ENCODE measurements at places on chromosomes 6 and 20.

DNA sequence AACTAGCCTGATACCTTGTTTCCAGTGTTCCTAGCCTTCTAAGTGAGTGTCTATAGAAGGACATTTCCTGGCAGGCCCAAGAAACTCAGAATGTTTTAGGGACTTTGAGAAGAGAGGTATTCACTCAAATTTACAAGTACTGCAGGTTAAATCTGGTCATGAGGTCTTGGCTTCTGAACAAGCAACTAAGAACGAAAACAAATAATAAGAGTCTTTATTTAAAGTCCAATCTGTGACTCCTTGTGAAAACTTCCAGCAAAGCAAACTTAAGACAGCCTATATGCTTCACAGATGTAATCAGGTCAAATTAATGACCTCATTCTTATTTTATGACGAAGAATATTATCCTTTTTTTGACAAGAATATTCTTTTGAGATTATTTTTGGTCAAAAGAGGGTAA, 79.4 kb upstream of the PRSS16 start:
- no peak for DNase-seq

GRCh38 chr6:85644279-85644762, 1.6 kb upstream of the SYNCRIP start:
- no peak for DNase-seq

GRCh38 chr20:24436160-24436559, 33.3 kb upstream of the SYNDIG1 start:
- no peak for DNase-seq

- DNase-seq = no peak
These were observed 128.1 kb upstream of the STMND1 start for GRCh38 chr6:16973545-16974386.

DNA sequence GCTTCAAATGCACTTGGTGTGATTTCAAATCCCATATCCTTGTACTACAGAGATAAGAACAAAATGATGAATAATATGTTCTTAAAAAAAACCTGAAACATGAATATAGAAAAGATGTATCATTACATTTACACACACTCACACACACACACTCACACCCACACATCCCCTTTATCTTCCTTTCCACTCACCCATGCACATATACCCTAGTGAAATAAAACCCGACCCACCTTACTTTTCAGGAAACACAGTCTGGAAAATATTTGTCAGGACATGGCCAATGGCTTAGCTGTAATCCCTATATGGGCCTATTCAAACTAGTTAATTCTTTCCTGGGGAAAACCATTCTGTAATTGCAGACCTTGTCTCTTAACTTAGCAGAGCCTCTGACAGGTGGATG, 60.8 kb upstream of the EDN1 start:
- DNase-seq = no peak

DNA sequence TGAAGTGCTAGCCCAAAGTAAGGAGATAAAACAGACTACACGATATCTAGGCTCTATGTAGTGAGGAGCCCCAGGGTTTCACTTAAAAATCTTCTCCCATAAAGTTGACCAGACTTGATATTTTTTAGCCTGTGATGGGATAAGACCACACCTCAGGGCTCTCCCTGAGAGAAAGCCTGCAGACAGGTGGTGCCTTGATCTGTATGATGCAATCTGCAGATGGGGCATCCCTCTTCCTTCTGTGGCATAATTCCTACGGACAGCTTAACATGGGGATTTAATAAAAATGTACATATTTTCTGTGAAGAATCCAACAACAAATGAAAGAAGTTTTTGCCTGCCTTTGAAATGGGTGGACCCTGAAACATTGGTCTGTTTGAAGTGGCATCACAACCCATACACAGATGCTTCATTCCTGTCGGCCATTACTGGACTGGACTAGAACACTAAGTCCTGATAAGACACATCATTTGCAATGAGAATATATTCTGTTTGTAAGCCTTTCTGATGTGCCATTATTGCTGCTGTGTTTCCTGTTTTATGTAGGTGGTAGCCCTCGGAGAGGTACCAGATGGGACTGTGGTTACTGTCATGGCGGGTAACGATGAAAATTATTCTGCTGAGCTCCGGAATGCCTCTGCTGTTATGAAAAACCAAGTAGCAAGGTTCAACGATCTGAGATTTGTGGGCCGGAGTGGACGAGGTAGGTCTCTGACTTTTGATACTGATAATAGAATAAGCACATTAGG, 53.8 kb upstream of the SUPT3H start:
- DNase-seq = no peak

- no peak for DNase-seq
These were observed 11.8 kb downstream of the TMEM14B start for GRCh38 chr6:10759312-10759839.

DNA sequence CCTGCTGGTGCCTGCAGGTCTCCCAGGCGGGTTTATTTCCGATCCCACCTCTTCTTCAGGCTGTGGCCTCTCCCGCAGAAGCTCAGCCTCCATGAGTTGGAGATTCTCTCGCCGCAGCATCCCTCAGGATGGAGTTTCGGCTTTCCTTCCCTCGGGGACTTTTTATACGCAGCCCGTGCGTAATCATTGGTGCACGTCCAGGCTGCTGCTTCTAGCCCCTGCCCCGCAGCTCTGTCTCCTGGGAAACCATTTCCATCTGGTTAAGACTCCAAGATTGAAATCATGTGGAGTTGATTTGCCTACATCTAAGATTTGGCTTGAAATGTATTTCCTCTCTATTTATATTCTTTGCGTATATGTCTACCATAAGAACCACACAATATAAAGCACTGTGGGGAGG, 46.7 kb upstream of the CARMIL1 start:
- no peak for DNase-seq

DNA sequence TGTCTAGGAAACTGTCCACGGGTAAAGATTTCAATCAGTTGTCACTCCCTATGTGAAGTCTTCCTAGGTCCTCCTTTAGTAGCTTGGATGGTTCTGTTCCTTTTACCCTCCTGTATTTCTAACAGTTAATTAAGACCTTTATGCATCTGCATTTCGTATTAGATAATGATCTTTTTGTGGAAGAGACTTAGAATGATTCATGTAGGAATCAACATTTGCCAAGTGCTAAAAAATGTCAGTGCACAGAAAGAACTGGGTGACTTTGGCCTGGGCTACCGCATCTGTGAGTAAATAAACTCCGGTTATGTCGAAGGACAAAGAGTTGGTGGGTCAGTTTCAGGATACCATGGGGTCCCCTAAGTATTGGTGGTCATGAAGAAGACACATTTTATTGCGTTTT, 918.0 kb downstream of the TFAP2A start:
- DNase-seq = no peak

GRCh38 chr6:150987371-150987828, 121.9 kb downstream of the MTHFD1L start:
- DNase-seq = no peak

DNA sequence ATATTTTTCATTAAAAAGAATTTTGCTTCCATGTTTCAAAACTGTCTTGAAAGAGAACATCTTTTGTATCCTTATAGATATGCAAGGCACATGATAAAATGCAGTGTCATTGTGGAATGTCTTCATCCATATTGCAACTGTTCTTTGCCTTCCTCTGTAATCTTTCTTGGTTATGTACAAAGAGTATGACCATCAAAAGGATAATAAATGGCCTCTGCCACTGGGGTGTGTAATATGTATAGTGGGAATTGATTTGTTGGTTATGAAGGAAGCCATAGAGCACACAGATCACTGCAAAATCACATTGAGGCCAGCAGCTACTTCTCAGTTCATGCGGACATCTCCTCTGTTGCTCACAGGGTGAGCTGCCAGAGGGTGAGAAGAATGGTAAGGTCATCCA, 703.5 kb downstream of the TFAP2A start:
- DNase-seq = no peak

DNA sequence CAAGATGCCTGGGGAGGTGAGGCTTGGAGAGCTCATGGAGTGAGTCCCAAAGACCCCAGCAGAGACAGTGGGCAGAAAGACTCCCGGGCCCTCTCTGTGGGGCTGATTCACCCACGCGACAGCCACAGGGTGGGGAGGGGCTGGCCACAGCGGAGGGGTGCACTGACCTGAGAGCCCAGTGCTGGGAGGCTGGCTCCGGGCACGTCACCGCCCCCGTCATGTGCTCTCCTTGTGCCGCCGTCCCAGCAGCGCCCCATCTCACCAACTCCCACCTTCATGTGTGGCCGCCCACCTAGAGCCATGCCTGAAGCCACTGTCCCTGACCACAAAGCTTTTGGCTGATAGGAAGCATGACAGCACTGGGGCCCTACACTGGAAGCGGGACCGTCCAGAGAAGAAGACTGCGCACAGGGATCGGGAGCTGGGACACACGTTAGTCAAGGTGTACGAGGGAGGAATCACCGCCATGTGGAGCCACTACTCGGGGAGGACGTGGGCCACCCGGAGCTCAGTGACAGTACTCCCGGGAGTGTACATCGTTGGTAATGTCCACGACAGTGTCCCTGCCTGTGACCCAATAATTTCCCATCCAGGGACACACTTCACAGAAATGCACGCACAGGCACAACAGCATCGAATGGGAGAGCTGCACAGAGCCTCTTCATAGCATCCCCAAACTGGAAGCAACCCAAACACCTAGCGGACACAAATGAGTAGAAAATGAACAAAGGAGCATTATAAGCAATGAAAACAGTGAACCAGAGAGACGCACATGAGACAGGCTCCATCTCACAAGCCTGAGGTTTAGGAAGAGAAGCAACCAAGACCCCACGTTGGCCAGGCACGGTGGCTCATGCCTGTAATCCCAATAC, 28.4 kb upstream of the FOXC1 start:
- DNase-seq = no peak

DNA sequence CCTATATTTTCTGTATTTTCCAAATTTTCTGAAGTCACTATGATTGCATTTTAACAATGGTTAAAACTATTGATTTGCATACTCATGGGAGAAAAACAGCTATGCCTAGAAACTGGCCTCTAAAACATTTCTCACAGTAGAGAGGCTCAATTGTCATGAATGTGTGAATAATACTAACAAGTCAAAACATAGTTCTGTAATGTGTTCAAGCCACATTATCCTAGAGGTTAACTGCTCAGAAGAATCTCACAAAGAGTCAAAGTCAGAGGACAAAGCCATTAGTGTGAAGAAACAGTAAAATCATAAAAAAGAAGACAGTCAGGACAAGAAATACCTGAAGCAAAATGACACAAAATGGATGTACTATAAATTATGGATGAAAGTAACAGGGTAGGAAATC, 12.5 kb upstream of the ALDH8A1 start:
- no peak for DNase-seq

DNA sequence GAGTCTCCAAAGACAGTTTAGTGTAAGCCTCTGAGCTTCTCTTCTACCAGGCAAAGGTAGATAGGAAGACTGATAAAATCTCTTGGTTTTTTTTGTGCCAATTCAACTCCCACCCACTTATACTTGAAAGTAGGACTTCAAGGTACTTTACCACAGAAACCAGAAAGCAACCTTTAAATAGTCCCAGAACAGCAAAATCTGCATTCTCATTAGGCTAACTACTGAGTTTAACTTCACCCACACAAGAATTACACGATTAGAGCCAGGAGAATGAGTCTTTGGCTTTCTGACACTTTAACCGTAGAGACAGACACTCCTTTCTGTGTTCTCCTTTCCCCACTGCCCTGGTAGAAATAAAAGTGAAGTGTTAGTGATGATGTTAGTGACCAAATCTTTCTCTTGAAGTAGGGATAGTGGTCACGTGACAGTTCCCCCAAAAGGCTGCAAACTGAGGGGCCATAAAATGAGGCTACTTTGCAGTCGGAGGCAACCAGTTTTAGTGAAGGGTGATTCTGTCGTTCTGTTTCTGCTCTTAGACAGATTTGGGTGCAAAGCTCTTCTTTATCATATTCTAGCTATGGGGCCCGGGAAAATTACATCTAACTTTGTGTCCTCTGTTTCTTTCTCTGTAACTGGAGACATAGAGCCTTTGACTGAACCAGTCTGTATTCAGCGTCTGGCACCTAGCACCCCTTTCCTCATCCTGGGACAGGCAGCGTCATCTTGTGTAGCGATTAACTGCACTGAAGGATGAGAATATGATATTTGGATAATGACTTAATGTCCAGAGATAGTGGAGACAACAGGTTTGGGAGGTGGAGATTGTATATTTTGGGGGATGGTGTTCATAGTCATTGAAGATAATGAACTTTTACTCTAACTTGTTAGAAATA, 206.4 kb upstream of the CITED2 start:
- DNase-seq = no peak

- no peak for DNase-seq
These were observed 37.9 kb upstream of the FUCA2 start for GRCh38 chr6:143549221-143549948.

DNA sequence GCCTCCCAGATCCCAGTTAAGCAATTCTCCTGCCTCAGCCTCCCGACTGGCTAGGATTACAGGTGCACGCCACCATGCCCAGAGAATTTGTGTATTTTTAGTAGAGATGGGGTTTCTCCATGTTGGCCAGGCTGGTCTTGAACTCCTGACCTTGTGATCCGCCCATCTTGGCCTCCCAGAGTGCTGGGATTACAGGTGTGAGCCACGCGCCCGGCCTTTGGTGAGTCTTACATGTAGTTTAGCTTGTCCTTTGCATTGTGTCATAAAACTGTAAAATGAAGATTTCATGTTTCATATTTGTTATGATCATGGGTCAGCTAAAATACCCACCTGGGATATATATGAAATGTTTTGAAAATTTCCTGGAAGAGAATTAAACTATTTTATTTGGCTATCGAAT, 183.5 kb downstream of the SASH1 start:
- DNase-seq = no peak

DNA sequence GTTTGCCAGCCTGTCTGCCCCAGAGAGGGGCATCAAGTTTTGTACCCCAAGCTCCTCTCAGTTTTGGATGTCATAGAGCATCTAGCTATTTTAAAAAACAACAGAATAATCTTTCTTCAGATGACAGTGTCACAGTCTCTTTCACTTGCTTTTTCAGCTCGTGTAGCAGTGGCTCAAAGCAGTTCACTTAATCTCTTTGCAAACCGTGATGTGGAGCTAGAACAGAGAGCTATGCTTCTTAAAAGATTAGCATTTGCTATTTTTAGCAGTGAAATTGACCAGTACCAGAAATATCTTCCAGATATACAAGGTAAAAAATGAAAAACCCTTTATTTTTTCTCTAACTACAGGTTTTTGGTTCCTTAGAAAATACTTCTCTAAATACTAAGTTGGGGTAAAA, 37.3 kb downstream of the PGM3 start:
- no peak for DNase-seq

DNA sequence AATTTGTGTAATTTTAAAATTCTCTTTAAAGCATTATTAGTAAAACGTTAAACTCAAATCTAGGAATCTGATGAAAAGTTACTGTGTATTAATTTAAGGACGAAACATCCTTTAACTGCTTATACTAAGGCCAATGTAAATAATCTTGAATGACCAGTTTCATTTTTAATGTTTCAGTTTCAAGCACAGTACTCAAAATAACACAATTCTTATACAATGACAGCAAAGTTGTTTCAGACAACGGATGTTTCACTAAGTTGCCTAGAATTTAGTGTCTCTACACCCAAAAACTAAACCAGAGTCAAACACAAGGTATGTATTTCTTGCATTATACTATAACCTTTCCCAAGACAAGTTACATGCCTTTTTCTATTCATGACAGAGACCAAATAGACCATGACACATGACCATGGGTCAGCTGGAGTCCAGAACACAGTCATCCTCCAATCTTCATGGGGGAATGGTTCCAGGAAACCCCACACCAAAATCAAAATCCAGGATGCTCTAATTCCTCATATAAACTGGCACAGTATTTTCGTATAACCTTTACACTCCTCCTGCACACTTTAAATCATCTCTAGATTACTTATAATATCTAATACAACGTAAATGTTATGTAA, 7.7 kb downstream of the PHIP start:
- no peak for DNase-seq

All from uterus (tissue), 4 donors.